ENCODE measurements at places on chromosomes 5 and 9.

- no peak for DNase-seq
Observed at GRCh38 chr9:2032234-2032633, 17.1 kb downstream of the SMARCA2 start.

DNA sequence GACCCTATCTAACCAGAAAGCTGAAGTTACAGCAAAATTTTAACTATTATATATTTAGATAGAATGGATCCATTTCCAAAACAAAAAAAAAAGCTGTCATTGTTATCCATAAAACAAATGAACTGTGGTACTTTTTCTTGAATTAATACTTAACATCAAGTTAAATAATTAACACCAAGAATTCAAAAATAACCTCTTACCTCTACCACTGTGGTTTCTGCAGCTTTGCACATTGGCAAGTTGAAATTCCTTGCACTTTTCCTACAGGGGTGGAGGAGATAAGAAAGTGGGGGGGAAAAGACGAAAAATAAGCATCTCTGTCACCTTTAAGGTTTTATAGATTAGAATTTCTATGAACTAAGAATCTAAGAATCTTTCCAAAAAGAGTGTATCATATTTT lies 30.0 kb downstream of the OXCT1 start:
- no peak for DNase-seq

GRCh38 chr5:75664979-75665378 lies 52.3 kb downstream of the POC5 start:
- no peak for DNase-seq

DNA sequence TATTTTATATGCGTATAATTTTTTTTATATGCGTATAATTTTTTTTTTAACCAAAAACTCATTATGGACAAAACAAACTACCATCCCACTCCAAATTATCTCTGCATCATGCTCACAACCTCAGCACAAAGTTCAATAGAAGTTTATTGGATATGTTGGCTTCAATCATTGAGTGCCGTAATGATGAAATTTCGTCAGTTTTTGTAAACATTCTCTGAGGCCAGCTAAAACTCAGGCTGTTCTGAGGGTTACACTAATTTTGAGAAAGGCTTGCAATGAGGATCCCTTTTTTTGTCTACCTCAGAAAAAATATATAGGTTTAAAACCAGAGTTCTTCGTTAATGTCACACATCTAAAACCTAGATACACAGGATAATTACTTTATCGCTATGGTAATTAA lies 1253.2 kb downstream of the EFNA5 start:
- no peak for DNase-seq

- DNase-seq: no peak
Observed at GRCh38 chr5:170557314-170557713, 53.5 kb downstream of the KCNIP1 start.

GRCh38 chr9:78213712-78214111 lies 22.2 kb upstream of the CEP78 start:
- DNase-seq: no peak

- no peak for DNase-seq
Observed at GRCh38 chr9:36191686-36192085, 965 bp downstream of the CLTA start.

DNA sequence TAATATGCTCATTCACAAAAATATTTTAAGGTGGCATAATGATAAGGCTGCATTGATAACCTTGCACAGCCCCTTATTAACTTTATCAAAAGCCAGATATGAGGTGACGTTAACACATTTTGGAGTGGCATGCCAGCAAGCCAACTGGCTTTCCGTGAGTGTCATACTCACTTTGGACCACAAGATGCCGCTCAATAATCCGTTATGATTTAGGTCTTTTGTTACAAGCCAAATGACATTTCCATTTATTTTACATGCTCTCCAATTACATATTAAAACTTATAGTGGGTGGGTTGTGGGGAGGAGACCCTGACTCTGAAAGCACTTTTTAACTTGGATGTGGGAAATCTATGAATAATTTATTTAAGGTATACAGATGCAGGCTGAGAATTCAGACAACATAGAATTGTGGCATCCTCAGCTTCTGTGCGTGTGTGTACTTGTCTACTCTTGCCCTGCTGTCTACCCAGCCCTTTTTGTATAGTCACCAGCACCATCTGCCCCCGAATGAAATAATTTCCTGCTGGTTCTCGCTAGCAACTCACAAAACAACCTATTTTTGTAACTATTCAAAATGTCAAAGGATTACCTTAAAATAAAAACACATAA lies 305.1 kb downstream of the PSAT1 start:
- no peak for DNase-seq

GRCh38 chr5:22329683-22330082 lies 523.5 kb downstream of the CDH12 start:
- no peak for DNase-seq

DNA sequence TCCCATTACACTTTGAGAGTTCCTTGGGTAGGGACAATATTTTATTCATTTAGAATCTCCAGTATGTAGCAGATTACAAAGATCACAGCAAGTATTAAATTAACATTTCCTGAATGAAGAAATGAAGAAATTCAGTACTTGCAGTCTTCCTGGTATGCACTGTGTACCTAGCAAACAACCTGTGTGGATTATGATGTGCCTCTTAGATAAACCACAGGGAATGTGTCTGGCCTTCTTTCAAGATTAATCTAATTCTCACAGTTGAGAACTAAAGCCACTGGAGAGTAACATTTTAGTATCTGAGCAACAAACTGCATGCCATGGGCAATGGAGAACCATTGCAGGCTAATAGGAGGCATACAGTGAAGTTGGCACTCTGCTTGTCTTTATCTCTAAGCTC lies 199.4 kb downstream of the AP3B1 start:
- DNase-seq: no peak

DNA sequence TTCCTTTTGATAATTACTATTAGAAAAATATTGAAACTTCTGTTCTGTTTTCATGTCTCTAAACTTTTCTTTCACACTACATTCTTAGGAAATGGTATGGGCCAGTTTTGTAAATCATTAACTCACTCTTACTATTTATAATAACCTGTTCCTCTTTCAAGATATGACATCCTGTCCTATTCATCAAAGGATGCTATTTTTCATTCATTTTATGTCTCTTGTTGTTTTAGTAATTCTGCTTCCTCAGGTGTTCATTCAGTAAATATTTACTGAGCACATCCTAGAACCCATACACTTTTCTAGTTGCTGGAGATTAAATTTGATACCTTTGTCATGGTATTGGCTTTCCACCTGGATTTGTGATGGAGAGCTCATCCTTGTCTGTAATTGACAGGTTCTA lies 58.0 kb downstream of the GDA start:
- DNase-seq: no peak

GRCh38 chr9:124688238-124688904 lies 82.7 kb downstream of the NR6A1 start:
- no peak for DNase-seq

- DNase-seq: no peak
Observed at GRCh38 chr5:158957196-158957595, 142.5 kb downstream of the EBF1 start.

DNA sequence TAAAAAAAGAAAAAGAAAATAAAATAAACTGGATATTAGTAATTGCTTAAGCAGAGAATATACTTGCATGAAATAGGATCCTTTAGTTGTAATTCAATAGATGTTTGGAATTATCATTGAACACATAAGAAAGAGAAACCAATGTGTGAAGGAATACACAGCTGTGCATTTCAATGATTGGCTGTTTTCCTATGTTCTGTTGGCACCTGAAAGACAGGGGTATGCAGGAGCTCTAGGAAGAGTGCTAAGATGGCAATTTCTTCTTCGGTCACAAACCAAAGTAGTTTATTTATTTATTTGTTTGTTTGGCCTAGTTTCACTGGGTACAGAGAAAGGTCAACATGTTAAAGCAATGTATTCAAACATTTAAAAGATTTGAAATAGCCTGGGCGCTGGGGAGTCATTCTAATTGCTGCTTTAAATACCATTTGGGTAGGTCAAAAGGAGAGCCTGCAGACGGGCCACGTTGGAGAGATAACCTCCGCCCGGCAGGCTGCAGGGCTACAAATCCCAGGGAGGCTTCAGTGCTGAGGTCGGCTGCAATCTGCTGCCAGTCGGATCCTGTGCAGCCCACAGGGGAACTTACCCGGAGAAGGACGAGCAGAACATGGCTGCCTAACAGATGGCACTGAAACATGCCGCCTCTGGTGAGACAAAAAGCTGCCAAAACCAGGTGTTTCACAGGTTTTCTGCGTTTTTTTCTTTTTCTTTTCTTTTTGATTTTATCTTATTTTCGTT lies 154.2 kb upstream of the TYRP1 start:
- DNase-seq: no peak

DNA sequence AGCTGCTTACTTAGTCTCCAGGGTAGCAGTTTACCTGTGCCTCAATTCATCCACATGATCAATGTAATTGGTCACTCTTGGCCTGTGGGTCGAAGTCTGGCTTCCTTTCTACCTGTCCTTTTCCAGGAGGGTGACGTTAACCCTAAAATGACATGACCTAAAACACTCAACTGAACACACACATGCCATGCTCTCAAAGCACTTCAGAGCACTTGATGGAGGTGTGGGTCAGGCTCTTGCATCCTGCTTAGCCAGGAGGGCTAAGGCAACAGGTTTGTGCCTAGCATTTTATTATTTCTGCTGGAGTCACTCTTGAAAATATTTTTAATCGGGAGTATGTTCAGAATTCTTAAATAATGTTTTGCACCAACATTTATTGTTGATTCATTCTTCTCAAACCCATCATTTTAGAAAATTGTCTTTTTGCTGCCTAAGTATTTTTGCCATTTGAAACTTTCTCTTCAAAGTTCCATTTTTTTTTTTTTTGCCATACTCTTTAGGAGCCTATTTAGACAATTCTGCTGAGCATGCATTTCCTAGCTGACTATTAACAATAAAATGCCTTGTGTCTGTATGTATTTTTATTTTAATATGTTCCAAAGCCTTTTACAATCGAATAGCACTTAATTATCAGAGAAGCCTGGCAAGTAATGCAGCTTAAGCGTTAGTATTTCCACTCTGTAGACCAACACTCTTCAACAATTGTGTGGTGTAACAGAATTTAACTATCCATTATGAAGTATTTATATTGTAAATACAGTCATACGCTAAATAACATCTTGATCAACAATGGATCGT lies 59.1 kb downstream of the ATP10B start:
- DNase-seq: no peak

DNA sequence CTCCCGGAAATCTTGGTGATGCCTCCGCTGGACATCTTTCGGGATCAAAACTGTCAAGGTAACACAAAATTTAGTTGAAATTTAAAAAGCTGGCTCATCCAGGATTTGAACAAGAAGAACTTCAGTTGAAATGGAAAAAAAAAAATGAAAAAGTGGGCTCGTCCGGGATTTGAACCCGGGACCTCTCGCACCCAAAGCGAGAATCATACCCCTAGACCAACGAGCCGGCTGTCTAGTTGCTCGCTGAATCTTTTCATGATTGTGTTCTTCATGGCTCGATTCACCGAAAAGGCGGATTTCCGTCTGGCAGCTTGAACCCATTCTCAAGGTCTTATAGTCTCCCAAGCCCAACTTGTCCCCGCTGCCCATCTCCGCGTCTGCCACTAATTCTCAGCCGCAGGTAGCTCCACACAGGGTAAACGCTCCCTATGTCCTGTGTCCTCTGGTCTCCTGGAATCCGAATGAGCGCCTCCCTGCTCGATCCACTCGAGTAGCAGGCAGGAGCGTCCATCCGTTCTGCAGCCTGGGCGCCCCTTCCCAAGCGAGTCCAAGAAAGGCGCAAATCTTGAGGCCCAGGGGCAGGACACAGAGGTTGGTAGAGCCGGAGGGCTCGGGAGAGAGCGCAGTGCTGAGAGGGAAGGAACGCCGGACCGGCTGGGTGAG lies 16.2 kb downstream of the TRIM7 start:
- no peak for DNase-seq

- no peak for DNase-seq
Observed at GRCh38 chr5:117165068-117165467, 590.4 kb upstream of the SEMA6A start.

DNA sequence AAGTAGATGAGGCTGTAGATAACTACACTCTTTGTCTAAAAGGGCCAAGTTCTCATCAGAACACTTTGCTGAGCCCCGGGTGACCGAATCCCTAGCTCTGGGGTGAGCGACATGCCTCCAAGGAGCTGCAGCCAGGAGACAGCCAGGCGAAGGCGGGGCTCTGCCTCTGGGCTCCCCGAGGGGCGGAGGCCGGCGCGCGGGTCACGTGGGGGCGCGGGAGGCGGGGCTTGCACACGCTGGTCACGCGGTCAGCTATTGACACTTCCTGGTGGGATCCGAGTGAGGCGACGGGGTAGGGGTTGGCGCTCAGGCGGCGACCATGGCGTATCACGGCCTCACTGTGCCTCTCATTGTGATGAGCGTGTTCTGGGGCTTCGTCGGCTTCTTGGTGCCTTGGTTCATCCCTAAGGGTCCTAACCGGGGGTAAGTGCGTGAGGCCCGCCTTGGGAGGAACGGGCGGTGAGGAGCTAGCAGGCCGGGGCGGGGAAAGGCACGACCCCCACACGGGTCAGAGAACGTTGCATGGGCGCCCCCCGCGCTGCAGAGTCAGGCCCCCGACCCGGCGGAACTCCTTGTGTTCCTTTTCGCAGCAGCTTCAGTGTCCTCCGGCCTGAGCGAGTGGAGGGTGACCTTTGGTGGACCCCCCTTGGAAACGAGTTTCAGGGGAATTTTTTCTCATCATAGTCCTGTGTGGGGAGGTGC lies at the start of gene ATP6V0E1:
Gene ATP6V0E1, plus strand, starts transcription at position 230 of the 702 bp plus-strand sequence. Its CDS starts 90 bp downstream, at position 320.
- peak; percentile 92 for DNase-seq

GRCh38 chr5:95786821-95787418 lies 35.6 kb downstream of the GLRX start:
- no peak for DNase-seq

GRCh38 chr9:74773886-74774479 lies 113.7 kb downstream of the TRPM6 start:
- DNase-seq: no peak

DNA sequence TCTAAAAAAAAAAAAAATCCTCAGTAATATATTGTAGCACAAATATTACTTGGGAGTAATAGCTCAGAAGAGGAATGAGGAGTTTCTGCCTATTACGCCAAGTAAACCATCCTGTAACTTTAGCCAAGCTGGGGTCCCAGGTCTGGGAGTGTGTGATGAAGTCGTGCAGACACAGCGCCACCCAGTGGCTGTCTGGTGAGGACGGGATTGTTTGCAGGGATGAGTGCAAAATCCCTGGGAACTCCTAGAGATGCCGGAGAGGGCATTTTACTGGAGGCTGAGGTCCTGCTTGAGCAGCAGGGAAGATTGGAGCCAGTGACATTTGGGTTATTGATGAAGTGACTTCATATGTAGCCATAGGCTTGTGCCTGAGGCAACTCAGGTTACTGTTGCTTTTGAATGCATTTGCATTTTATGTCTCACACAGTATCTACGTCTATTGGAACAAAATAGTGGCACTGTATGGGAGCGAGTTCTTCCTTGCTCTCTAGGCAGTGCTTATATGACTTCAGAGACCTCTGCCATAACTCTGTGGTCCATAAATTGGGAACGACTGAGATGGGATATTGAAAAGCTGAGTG lies 72.8 kb downstream of the PSAT1 start:
- no peak for DNase-seq

DNA sequence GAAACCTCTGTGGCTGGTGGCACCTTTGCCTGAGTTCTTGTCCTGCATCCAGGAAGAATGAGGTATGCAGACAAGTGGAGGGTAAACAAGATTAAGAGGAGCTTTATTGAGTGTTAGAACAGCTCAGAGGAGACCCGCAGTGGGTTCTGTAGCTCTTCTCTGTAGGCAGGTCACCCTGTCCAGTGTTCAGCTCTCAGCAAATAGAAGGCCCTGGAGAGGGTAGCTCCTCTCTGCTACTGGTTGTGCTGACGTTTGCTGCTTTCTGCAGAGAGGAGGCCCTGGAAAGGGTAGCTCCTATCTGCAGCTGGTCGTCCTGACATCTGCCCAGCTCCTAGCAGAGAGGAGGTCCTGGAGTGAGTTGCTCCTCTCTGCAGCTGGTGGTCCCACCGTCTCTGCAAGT lies 96.8 kb upstream of the CCDC112 start:
- no peak for DNase-seq

- no peak for DNase-seq
Observed at GRCh38 chr9:92294297-92294676, 790 bp upstream of the IARS1 start.

All from GOT3 (cell line).